GM12878 (cell line): ENCODE measurements at places on chromosomes 5 and 9.

- H3K4me1 ChIP-seq = peaks cover 3% of the 10 kb centered on the region
- H3K4me3 ChIP-seq = no peak overlapping the region
- H3K36me3 ChIP-seq = no peaks in the 10 kb centered on the region
- no peaks in the 10 kb centered on the region; the same call in 1 of the 2 replicates for H3K27me3 ChIP-seq
These were observed 60.8 kb downstream of the FGF18 start for GRCh38 chr5:171480239-171480638.

- no peak overlapping the region for H3K4me3 ChIP-seq
- H3K27ac ChIP-seq = no peak overlapping the region
- DNase-seq = no peak
- no peaks in the 10 kb centered on the region for H3K36me3 ChIP-seq
- H3K4me1 ChIP-seq = no peaks in the 10 kb centered on the region
- no peaks in the 10 kb centered on the region; the same call in 1 of the 2 replicates for H3K27me3 ChIP-seq
These were observed 448.9 kb downstream of the MED10 start for GRCh38 chr5:5929291-5930020.

DNA sequence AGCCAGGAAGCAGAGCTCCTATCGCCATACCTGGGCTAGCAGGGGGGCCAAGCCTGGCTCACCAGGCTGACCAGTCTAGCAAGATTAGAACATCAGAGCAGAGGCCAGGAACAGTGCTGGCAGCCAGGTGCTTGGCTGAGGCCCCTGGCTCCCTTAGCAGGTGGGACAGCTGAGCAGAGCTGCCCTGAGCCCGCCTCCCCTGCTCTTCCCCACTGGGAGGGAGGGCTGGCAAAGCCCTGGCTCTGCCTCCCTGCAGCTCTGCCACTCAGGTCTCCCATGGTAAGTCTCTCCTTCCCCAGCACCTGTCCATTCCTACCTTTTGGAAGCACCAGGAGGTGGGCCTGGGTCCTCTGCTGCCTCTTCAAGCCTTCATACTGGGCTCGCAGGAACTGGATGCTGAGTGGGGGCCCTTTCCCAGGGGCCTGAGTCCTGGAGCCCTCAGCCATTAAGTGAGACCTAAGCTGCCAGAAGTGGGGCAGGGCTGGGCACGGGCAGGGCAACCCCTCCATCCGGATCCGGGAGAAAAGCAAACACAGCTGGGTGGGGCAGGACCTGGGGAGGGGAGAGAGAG lies 803 bp downstream of the C9orf152 start:
- no peak overlapping the region for H3K4me3 ChIP-seq
- H3K27me3 ChIP-seq = no peaks in the 10 kb centered on the region
- DNase-seq = no peak
- no peaks in the 10 kb centered on the region for H3K4me1 ChIP-seq
- no peak overlapping the region for H3K27ac ChIP-seq

DNA sequence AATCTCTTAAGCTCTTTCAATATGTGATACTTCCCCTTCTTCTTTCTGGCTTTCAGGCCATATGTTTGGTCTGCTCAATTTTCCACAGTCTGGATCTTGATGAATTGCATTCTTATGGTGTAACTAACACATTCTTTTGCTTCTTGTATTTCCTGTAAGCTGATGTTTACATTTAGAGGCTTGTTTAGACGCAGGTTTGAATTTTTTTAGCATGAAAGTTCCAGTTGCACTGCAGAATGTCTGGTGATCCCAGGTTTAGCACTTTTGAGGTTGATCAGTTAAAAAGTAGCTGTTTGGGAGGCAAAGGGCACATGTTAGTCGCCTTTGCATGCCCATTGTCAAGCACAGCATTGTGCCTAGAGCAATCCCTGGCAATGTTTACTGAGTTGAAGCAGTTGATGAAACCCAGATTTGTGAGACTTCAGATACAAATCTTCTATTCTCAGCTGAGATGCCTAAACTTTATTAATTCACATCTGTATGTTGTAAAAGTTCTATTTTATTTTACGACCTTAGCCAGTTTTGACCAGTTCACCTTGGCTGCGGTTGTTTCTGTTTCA lies 59.6 kb upstream of the SPATA31C2 start:
- DNase-seq = no peak
- no peak overlapping the region for H3K4me3 ChIP-seq
- no peak overlapping the region for H3K27ac ChIP-seq

- no peak overlapping the region for H3K27ac ChIP-seq
- no peak for DNase-seq
- H3K27me3 ChIP-seq = no peaks in the 10 kb centered on the region
- no peaks in the 10 kb centered on the region for H3K4me1 ChIP-seq
These were observed 27.7 kb upstream of the CTSL start for GRCh38 chr9:87698069-87698809.
